ENCODE measurements at places on chromosomes 13 and 19.

GRCh38 chr13:83730674-83731073 lies 151.6 kb downstream of the SLITRK1 start:
- DNase-seq, result peak; percentile 3

- DNase-seq, result no peak
These were observed 10.2 kb downstream of the CARM1 start for GRCh38 chr19:10881403-10882107.

DNA sequence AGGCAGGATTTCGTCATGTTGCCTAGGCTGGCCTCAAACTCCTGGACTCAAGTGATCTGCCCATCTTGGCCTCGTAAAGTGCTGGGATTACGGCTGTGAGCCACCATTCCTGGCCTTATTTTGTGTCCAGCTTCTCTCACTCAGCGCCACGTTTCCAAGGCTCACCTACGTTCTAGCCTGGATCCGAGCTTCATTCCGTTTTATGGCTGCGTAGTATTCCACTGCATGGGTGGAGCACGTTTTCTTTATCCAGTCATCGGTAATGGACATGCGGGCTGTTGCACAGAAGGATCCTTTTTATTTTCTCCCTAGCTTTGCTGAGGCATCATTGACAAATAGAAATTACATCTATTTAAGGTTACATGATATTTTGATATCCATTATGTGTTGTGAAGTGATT lies 16.6 kb downstream of the ADGRL1 start:
- DNase-seq, result no peak

DNA sequence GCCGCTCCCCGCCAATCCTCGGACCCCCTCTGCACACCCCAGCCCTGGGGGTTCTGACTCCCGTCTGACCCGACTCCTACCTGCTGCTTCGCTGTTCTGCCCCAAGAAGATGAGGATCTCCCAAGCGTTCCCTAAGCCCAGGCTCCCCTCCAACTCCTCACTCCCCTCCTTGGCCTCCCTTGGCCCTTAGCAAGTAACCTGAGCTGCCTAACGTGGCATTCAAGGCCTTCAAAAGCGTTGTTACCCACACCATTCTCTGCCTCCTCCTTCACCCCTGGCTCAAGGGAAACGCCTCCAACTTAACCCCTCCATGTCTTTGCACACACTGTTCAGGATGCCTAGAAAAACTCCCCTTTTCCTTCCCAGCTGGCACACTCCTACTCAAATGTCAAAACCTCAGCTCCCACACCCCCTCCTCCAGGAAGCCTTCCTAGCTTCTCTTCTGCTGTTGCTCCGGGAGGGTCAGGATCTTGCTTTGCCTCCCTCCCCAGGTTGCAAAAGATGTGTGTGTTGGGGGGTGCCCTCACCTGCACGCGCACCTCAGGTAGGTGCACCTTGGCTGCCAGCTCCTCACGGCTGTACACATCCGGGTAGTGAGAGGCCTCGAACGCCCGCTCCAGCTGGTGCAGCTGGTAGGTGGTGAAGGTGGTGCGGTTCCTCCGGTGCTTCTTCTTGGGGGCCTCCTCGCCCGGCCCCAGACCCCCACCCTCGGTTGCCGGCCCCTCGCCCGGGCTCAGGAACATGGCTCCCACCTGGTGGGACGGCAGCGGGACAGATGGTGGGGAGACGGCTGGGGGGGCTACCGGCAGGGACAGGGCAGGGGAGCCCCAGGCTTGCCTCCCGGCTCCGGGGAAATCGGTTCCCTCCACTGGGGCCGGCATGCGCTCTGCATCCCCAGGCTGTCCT lies 775 bp downstream of the RAX2 start:
- DNase-seq, result no peak
